ENCODE measurements at places on chromosomes 11 and 22.
A peak's percentile ranks its signal among the peaks of the same experiment; 100 is the strongest.

- DNase-seq = no peak
These were observed 4.0 kb downstream of the YPEL4 start for GRCh38 chr11:57645689-57646085.

DNA sequence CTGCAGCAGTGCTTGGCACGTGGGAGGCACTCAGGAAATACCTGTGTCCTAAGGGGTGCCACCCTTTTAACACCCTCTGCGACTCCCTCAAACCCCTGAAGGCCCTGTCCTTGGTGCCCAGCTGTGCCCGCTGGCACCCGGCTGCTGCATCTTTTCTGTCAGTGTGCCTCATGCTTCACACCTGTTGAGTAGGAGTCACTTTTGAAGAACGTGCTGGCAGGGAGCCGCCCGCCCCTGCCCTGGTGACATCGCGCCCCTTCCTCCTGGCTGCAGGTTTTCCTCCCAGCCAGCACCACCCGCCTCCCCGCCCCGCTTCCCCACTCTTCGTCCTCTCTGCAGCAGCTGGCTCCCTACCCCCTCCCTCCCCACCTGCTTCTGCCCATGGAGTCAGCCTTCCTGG lies 17.8 kb downstream of the FRMD8 start:
- no peak for DNase-seq

DNA sequence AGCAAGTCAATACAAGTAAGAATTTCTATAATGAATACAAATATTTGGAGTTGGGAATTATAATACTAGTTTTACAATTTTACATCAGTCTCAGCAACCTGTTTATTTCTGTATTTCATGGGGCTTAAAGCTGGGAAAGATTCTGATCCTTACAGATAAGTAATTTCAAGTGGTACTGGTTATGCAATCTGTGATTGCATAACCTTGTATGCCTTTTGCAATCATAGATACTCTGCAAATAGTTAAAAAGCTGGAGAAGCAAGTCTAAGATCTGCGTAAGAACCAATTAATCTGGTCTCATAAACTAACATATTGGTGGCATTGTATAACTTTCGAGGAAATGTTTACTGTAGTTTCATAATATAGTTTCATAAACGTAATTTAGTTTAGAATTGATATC lies 198.3 kb upstream of the PGR start:
- peak; percentile 54 for DNase-seq

GRCh38 chr11:92979176-92979575 lies 9.7 kb downstream of the MTNR1B start:
- peak; percentile 53 for DNase-seq

DNA sequence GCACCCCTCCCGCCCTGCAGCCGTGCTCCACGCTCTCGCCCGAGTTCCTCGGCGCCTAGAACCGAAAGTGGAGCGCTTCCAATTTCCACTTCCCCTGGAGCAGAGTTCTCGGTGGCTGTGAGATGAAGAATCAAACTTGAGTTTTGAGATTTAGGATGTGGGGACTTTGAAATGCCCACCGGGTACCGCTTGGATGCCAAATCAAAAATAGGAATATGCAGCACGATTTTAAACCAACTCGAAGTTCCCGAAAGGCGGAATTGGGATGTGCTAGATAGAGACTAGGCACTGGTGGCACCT lies 569 bp downstream of the POLA2 start:
- no peak for DNase-seq

DNA sequence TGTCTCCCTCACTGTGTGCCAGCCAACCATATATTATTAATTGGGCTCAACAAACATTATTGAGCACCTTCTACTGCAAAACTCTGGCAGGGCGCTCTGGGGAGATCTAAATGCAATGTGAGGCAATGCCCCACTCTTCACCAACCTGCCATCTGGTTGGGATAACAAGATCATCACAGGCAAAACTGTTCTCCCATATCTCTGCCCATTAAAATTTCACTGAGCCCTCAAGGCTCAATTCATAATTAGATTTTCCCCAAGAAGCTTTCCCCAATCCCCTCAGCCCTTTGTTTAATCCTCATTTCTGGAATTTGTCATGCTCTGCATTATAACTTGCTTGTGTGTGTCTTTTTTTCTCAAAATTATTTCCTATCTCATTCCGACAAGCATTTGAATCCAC lies 106.6 kb downstream of the ARL14EP start:
- DNase-seq = no peak

GRCh38 chr22:22403771-22404170 lies 104.8 kb downstream of the ZNF280B start:
- no peak for DNase-seq

DNA sequence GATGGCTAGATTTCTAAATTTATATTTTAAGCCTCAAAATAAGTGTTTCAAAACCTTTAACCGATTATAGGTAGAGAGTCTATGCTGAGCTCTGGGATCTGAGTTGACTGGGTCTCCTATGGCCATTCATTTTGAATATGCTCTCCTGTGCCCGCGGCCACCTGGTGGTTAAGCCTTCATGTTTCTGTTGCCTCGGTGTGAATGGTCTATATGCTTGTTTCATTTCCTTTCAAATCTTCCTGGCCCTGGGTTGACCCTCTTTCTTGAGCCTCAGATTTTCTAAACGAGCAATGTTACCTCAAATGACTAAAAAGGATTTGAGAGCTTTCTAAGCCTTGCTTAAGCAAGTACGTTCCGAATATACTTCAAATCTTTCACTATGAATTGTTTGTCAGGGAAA lies 789.4 kb upstream of the KIRREL3 start:
- peak; percentile 15 for DNase-seq

GRCh38 chr22:41526830-41527799 lies 17.2 kb downstream of the POLR3H start:
- peak; percentile 43 for DNase-seq

GRCh38 chr22:48804811-48805301 lies 1022.8 kb downstream of the BRD1 start:
- DNase-seq = no peak

- DNase-seq = peak; percentile 45
These were observed 100.2 kb upstream of the GAL start for GRCh38 chr11:68584097-68584496.

DNA sequence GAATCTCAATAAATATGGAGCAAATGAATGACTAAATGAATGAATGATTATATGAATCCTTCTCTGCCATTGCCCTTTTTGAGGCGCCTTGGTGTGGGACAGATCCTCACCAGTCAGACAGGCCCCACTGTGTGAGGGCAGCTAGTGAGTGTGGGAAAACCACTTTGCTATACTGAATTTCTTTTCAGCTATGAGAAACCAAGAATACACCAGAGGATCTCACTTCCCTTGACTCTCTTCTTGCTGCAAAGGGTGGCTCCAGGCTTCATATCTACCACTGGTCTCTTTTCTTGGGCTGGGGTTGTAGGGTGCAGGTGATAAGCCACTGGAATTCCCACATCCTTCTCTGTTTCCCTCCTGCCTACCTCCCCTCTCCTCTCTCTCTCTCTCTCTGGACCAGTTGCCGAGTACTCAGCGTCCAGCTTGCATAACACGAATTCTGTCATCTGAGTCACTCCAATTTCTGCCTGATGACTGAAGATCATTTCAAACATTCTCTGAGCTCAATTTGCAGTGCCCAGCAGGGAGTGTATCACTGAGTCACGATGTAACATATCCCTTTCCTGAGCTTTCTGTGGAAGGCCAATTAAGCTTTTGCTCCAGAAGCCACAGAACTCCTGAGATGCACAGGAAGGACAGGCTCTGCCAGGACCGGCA lies 304.3 kb upstream of the NCAM1 start:
- peak; percentile 92 for DNase-seq

- DNase-seq = peak; percentile 56
These were observed 579 bp upstream of the CYB5R2 start for GRCh38 chr11:7673724-7674434.

DNA sequence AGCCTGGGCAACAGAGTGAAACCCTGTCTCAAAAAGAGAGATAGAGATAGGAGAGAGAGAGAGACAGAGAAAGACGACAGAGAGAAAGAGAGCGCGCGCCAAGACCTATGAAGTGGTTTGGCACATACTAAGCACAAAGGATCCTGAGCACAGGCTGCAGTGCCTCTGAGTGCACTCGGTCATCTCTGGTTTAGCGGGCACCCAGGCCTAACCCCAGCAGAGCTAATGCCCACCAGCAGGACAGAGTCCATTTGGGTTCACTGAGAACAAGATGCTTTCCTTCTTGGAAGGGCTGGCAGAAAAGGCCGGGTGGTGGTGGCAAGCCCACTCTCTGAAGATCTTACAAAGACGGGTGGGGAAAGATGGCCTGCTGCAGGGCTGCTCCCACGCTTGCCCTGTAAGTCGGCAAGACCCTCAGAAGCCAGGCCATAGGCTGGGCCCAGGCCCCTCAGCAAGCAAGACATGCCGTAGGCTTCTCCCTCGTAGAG lies 3.3 kb downstream of the SCARF2 start:
- DNase-seq = no peak
